Activated T-cell treated with anti-CD3 and anti-CD28 coated beads, Interleukin-2, amount 50 U/mL, for 72 hours (primary cell): ENCODE measurements at places on chromosomes 2 and 18.

DNA sequence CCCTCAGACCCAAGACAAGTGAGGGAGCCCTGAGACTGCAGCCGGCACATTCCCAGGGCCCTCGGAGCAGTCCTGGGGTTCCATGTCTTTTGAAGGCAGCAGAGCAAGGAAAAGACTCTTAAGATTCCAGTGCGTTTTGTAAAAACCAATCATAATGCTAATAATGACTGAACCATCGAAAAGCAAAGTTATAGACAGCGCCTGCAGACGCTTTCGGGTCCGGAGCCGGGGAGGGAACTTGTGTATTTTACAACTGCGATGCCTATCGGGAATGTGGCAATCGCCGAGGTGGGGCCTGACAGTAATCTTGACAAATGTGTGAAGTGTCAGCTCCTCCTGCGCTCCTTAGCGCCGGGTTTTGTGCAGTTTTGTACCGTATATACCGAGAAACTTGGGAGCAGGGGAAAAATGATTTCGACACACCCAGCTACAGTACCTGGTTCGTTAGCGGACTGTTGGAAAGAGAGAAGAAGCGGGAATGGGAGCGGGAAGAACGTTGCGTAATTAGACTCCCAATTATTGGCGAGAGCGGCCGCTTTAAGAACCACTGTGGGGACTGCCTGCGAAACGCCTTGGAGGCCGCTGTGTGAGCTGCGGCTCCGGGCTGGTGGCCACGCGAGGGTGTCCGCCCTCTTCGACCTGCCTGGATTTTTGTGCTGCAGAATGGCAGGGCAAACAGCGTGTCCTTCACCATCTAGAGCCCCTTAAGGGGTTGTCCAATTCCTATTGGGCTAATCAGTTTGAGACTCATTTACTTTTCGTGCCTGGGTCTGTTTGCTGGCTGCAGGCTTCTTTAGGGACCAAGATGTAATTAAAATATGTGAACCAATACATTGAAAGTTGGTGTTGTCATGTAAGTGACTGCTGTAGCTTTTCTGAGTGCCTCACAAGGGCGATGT lies 2.4 kb downstream of the EPAS1 start:
- H3K27me3 ChIP-seq = peaks cover 74% of the 10 kb centered on the region
- H3K4me3 ChIP-seq = peak overlapping the region; percentile 99
- no peak for DNase-seq
- no peaks in the 10 kb centered on the region for H3K36me3 ChIP-seq
- peaks cover 45% of the 10 kb centered on the region for H3K4me1 ChIP-seq
- H3K27ac ChIP-seq = peak overlapping the region; percentile 75

- peak; percentile 78 for DNase-seq
Observed at GRCh38 chr2:230944123-230944653, 19.1 kb upstream of the GPR55 start.

DNA sequence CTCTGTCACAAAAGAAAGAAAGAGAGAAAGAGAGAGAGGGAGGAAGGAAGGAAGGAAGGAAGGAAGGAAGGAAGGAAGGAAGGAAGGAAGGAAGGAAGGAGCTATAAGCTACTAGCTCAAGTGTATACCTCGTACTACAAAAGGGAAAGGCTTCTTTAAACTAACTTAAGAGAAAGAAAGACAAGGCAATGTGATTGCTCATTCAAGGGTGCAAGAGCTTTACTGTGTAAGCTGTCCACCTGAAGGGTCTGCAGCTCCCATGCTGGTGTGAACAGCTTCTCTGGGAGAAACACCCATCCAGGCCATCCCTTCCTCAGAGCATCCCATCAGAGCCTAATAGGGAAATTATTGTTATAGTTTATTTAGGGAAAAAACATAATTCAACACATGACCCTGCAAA lies 286.1 kb upstream of the ID2 start:
- H3K27me3 ChIP-seq = peaks cover 2% of the 10 kb centered on the region
- H3K4me3 ChIP-seq = no peak overlapping the region
- no peaks in the 10 kb centered on the region for H3K4me1 ChIP-seq
- H3K27ac ChIP-seq = no peak overlapping the region
- no peak for DNase-seq

DNA sequence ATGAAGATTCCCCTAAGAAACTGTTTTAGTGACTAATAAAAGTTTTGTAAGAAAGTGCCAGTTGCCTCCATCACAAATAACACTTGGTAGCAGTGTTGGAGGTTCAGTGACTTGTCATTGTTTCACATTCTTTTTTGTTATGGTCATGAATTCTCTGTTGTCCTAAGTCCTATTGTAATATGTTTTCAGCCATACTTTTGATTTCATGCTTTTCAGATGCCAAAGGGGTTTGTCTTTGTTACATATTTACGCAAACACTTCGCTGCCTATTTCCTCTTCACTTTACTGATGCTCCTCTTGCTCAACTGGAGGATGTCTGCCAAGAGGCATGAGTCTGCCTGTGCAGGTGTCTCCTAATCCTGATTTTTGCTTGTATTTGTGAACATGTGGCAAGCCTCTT lies 66.6 kb downstream of the PHLPP1 start:
- H3K36me3 ChIP-seq = peaks cover 2% of the 10 kb centered on the region
- H3K27me3 ChIP-seq = no peaks in the 10 kb centered on the region
- no peak overlapping the region for H3K4me3 ChIP-seq
- no peak for DNase-seq
- H3K4me1 ChIP-seq = peaks cover 72% of the 10 kb centered on the region

DNA sequence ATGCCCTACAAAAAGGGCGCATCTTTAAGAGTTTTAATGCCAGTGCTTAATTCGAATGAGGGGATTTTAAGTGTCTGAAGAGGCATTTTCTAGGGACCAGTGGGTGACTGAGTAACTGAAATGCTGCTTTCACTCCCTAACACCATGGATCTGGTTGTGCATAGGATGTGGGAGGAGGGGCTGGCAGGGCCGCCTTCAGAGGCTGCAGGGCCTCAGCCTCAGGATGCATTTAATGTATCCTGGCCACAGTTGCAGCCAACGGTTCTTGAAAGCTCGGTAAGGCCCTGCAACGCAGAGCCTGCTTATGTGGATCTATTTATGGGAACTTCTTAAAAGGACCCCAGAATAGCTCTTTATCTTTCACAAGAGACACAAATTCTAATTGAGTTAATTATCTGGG lies 25.8 kb upstream of the IL18RAP start:
- no peak for DNase-seq
- no peak overlapping the region for H3K4me3 ChIP-seq
- peaks cover 23% of the 10 kb centered on the region for H3K4me1 ChIP-seq

DNA sequence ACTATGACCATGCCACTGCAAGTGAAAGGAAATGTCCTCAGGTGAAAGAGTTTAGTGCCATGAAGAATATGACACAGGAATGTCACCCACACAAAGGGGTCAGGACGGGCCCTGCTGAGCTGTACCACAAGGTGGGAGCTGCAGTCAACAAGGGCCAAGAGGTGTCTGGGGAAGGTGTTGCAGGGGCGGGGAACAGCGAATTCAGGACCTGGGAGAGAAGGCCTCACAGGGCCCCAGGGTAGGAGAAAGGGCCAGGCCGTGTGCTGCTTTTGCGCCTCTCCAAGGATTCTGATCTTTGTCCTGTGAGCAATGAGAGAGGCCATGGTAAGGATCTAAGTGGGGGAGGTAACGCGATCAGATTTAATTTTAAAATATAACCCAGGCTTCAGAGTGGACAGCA lies 23.6 kb downstream of the CYB5A start:
- no peak for DNase-seq
- H3K27ac ChIP-seq = no peak overlapping the region
- no peaks in the 10 kb centered on the region for H3K27me3 ChIP-seq
- H3K4me3 ChIP-seq = no peak overlapping the region
- peaks cover 4% of the 10 kb centered on the region for H3K36me3 ChIP-seq

DNA sequence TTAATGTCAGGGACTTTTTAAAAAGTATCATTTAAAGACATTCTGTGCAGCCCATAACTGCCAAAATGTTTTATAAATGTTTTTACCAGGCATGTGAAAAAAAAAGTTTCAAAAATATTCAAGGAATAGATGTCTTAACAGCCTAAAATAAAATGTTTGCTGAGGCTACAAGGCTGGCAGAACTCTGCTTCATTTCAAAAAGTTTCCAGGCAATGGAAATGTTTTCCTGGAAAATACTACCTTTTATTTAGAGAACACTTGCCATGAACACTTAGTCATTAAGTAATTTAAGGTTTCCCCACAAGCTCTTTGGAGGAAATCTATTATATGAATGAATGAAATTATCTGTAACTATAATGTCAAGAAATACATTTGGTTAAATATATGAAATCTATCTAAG lies 68.8 kb downstream of the THADA start:
- no peak overlapping the region for H3K27ac ChIP-seq
- peaks cover 6% of the 10 kb centered on the region for H3K4me1 ChIP-seq

DNA sequence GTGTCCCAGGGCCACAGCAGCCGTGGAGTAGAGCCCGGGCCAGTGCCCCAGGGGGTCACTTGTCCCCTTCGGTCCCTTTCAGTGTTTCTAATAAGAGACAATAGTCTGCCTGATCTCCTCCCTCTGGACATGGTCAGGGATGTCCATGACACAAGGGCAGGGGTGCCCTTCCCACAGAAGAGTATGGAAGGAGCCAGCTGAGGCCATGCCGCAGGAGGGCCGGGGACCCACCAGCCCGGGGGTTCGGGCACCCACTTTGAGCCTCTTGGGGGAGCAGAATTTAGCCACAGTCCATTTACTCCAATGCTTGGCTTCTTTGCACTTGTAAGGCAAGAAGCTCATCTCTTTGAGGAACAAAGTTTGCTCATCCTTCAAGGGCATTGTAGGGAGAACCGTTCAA lies 88.7 kb upstream of the ATG16L1 start:
- H3K4me1 ChIP-seq = no peaks in the 10 kb centered on the region
- no peak overlapping the region for H3K27ac ChIP-seq
- H3K27me3 ChIP-seq = no peaks in the 10 kb centered on the region
- no peak overlapping the region for H3K4me3 ChIP-seq
- no peak for DNase-seq

DNA sequence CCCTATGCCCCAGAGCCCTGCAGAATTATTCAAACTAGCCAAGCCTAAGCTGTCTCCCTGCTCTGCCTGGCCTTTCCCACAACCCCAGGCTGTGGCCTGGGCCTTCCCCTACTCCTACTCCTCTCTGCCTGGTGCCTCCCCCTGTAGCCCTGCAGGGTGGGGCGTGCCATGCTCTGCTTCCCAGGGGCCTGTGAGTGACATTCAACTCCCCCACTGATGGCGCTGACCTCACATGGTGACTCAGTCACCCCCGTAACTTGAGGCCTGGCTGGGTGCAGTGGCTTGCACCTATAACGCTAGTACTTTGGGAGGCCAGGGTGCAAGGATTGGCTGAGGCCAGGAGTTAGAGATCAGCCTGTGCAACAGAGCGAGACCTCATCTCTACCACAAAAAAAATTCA lies 60.6 kb downstream of the KIF1A start:
- peaks cover 6% of the 10 kb centered on the region for H3K4me1 ChIP-seq
- peak; percentile 53 for DNase-seq
- no peaks in the 10 kb centered on the region for H3K27me3 ChIP-seq

DNA sequence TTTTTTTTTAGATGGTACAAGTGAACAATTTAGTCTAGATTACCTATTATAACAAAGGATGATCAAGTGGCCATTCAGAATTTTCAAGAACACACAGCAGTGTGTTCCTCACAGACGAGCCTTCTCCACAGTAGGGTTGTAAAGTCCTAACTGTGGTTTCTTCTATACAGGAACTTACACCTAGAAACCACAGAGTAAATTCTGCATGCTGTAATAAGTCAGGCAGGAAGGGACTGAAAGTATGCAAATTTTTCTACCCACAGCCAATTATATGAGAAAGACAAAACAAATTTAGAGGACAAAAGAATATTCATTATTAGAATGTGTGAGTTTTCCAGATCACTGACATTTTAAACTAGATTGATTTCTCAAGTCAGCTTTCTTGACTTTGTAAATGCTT lies 99.5 kb downstream of the RBMS1 start:
- no peaks in the 10 kb centered on the region for H3K36me3 ChIP-seq
- peak overlapping the region; percentile 52 for H3K4me3 ChIP-seq
- peak overlapping the region; percentile 13 for H3K27ac ChIP-seq
- no peaks in the 10 kb centered on the region for H3K27me3 ChIP-seq
- peaks cover 70% of the 10 kb centered on the region for H3K4me1 ChIP-seq
- no peak for DNase-seq

DNA sequence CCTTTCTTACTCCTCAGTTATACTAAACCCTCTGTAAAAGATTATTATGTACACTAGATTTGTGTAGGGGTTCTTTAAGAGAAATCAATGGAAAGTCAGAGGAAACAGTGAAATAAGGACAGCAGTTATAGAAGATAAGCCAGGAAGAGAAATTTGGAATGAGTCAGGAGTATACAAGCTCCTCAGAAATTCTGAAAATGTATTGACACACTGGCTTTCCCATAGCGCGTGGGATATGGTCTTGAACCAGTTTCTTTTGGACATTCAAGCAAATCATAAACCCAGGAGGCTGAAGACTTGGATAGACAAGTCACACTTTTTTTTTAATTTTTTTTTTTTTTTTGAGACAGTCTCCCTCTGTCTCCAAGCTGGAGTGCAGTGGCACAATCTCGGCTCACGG lies 316.1 kb upstream of the MMADHC start:
- no peaks in the 10 kb centered on the region for H3K4me1 ChIP-seq
- DNase-seq = no peak
- H3K27me3 ChIP-seq = no peaks in the 10 kb centered on the region
- no peak overlapping the region for H3K4me3 ChIP-seq
- no peaks in the 10 kb centered on the region for H3K36me3 ChIP-seq

DNA sequence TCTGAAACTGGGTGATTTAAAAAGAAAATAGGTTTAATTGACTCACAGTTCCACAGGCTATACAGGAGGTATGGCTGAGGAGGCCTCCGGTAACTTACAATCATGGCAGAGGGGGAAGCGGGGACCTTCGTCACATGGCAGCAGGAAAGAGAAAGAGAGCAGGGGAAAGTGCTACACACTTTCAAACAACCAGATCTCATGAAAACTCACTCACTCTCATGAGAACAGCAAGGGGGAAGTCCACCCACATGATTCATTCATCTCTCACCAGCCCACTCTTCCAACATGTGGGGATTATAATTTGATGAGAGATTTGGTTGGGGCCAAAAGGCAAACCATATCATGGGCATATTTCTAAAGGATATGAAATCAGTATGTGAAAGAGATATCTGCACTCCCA lies 12.0 kb upstream of the ARHGAP15 start:
- H3K36me3 ChIP-seq = peaks cover 1% of the 10 kb centered on the region
- peak overlapping the region; percentile 72 for H3K4me3 ChIP-seq
- H3K4me1 ChIP-seq = peaks cover 48% of the 10 kb centered on the region
- peak overlapping the region; percentile 78 for H3K27ac ChIP-seq
- DNase-seq = no peak
